Vagina (tissue), 2 donors: ENCODE measurements at places on chromosomes 16 and 17.

- no peak for DNase-seq
These were observed 2.4 kb downstream of the MATCAP1 start for GRCh38 chr16:67181346-67181745.

DNA sequence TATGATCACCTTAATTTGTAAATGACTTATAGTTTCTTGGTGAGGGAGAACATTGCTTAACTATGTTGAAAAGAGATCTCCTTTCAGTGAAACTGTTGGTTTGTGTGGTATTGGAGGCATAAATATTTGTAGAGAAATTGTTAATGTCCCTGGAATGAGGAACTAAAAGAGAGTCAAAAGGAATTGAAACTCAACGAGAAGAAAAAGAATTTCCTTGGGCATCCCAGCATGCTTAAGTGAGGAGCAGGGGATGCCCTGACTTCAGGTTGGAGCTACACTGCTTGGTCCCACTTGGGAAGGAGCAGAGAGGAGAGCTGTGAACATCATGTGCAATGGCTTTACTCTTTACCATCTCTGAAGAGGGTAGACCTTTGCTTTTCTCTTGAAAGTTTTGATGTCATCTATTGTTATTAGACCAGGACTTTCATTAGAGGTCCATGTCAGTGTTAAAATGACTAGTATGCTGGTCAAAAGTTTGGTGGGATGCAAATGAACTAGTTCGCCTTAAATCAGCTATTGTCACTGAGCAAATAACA is 21.7 kb downstream of the KRT23 start:
- DNase-seq = no peak

DNA sequence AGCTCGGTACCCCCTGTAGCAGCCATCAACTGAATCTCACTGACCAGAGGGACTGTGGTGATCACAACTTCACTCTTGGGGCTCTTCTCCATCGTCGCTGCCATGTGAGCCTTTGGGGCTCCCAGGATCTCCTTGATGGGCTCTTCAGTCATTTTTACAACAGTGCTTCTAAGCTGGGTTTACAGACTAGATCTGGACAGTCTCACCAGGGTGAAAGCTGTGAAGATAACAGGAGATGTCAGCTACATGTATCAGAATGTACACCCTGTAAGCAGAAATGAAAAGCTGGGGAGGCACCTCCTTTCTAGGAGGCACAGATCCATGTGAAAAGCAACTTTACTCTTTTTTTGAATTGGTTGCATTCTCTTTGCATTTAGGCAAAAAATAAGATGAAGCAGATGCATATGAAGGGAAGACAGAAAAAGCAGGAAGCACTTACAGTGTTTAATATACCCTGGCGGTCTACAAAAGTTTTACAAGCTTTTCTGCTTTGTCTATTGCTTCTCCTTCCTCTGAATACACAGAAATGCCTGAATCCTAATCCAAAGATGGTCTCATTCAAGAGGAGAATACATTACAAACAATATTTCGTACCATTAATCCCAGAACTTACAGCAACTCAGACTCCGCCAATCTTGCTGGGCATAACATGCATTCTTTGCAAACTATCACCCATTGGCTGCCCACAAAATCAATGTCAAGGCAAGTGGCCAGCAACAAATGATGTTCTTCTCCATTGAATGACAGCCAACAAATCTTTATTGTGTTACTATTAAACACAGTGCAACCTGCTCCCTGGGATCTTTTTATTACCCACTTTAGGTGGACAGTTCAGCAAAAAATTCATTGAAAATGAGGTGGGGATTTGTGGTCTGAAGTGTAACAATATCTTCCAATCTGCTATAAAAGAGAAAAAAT is 1.5 kb downstream of the TMEM100 start:
- DNase-seq = no peak

- DNase-seq = no peak
These were observed 10.0 kb downstream of the MMP15 start for GRCh38 chr16:58035356-58036170.

DNA sequence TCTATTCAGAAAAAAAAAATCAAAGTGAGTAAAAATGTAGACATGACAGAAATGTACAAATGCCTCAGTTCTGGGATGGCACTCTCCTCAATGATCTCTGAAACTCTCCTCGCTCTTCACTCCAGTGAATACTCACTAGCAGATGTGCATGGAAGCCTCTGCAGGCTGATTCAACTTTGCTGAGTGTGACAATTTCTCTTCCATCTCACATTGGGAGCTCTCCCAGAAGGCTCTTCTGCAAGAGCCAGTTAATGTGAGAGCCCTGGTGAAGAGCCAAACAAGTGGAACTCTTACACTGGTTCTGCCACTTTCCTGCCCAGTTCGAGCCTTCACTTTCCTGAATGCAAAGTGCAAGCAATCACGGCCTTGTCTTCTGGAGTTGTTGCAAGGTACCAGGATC is 147.1 kb upstream of the IRX6 start:
- DNase-seq = no peak
